ENCODE measurements at places on chromosomes 12 and 14.

DNA sequence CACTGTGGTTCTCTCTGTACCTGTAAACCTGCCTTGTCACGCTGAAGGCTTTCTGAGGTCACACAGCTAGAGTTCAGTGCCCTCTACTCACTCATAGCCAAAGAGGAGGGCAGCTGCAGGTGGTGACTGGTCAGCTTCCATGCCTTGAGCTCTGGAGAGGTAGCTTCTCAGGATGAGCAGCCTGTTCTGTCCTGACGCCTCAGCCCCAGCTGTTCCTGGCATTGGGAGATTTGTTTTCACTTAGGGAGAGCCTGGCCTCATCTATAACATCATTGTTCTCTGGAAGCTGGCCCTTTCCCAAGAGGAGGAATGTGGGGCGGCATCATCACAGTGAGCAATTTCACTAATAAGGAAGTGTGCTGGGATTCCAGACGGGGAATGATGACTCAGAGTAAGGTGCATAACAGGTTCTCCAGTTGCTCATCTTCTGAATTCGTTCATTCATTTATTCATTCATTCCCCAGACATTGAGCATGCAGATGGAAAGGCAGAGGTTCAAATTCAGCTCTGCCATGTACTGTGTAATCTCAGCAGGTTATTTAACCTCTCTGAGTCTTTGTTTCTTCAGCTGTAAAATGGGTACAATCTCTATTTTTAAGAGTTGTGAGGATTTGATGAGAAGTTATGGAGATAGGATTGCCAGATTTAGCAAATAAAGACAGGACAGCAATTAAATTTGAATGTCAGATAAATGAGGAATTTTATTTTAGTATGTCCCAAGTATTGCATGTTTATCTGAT, 255.8 kb upstream of the CRY1 start:
- DNase-seq = peak; percentile 46

GRCh38 chr14:74405663-74406062, 20.3 kb downstream of the SYNDIG1L start:
- no peak for DNase-seq

DNA sequence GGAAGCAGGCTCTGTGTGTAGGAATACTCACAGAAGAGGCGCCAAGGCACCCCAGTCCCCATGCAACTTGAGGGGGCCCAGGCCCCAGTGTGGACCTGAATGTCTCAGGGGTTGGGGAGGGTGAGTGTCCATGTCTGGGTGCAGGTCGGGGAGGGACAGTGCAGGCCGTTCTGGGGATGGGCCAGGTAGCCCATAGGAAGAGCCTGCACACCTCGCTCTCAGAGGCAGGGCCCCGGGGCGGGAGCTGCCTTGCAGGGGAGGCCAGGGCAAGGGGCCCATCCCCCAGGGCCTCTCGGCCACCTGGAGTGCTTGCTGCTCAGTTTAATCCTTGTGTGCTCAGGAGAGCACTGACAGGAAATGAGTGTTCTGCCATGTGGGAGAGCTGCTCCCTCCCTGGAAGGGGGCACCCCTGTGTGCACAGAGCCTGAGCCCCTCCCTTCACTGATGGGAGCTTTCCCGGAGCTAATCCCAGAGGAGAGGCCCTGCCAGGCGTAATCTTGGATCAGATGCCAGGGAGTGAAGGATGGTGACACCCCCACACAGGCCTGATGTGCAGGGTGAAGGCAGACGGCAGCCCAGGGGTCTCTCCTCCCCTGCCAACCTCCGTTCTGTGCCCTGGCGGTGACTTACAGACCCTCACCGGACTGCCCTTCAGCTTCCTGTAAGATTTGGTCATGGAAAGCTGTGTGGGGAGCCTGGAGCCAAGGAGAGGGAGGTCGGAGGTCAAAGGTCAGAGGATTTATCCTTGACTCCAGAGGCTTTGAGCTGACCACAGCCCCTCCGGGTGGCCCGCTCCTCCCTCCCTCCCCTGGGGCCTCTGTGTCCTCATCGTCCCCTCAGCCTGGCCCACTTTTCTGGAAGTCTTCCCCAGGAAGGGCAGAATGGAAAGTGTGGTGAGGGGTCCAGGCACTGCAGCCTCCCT, 24.4 kb upstream of the FBRSL1 start:
- DNase-seq = no peak

DNA sequence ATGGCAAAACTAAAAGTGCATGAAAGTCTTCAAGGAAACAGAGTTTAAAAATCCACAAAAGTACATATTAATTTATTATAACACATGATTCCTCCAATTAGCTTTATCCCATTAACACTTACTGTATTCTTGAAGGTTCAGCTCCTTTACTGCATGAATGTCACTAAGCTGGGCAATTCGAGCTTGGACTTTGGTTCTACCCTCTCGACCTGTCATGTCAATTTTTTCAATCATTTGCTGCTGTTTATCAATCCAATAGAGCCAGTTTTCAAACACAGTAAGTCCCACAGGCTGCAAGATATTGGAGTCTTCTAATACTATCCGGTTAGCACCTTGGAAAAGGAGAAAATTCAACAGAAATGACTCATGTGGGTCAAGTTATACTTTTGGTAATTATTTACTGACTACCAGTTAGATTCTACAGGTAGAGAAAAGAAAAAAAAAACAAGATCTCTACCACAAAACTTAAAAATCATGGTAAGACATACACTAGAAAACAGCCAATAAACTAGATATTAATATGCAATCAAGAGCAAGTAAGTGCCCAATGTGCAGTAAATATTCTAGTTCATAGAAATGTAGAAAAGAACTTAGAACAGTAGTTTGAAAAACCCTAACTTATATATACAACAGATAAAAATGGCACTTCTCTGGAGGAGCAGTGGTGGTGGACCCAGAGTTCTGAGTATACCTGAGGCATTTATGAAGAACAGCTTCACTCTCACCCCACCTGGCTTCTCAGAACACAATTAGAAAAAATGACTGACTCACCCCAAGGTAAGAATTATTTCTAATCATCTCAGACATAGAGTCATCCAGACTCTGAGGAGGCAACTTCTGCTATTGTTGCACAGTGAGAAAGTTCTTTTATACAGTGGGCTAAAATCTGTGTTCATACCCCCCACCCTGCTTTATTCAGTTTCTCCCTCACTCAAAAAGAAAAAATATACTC, 67.7 kb downstream of the BCL2L14 start:
- DNase-seq = no peak

DNA sequence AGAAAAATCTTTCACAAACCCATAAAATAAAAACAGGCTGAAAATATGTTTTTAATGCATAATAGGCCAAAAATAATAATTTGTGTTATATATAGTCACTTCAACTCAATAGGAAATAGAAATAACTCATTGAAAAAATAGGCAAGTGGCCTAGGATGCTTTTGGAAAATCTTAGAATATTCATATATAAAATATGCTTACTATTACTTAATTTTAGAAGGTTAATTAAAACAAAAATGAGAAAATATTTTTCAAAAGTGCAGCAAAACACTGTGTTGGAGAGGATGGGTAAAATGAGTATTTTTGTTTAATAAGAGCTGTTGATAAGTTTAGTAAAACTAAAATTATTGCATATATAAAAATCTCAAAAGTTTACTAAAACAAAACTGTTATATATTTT, 308.0 kb upstream of the ATXN7L3B start:
- no peak for DNase-seq

DNA sequence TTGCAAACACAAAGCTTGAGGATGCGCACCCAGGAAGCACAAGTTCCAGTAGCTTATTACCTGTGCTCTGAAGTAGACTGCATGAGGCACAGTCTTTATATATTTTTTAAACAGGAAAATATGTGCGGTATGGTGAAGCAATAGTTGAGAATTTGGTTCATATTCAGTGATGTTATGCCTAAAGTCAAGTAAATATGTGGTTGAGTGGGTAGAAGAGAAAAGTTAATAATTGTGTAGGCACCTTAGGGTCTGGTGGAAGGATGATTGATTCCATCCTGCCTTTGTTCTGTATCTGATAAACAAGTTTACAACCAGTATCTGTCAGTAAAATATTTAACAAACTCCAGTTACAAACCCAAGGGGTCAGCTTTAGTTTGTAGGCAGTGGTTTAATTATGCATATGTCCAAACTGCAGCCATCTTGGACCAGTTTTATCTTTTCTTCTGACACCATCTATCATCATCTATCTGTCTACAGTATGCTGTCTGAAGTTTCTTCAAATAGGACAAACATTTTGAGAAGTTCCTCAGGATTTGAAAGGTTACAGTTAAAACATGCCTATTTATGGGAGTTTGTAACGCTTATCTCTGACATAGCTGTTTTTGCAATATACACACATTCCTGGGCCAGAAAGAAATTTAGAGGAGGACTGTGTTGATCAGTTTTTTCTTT, 10.8 kb downstream of the SINHCAF start:
- no peak for DNase-seq

- DNase-seq = no peak
These were observed 913.2 kb downstream of the TRHDE start for GRCh38 chr12:73185403-73185802.

DNA sequence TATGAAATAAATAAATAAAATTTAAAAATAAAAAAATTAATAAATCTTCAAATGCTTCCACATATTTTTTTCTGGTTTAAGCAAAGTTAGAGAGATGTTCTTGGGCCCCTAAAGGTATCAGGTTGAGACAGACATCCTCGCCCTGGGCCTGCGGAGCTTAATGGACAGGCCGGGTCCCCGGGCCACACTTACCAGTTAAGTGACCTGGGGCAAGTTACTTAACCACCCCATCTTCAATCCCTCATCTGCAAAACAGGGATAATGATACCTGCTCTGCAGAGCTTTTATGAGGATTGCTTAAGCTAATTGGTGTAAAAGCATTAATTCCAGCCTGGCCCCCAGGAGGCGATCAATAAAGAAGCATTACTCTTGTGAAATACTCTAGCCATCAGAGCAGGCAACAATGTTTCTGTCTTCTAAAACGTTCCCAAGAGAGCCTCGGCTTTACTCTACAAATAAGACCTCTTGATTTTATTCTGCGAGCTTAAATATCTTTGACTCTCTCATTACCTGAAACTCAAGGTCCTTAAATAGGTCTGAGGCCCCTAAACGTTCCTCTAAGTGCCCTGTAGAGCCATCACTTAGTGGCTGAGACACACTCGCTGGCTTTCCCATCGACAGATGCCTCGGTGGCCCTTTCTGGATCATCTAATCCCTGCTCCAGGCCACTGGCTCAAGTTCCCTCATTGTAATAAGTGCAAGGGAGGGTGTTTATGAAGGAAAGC, 81.1 kb upstream of the DIO3 start:
- no peak for DNase-seq

DNA sequence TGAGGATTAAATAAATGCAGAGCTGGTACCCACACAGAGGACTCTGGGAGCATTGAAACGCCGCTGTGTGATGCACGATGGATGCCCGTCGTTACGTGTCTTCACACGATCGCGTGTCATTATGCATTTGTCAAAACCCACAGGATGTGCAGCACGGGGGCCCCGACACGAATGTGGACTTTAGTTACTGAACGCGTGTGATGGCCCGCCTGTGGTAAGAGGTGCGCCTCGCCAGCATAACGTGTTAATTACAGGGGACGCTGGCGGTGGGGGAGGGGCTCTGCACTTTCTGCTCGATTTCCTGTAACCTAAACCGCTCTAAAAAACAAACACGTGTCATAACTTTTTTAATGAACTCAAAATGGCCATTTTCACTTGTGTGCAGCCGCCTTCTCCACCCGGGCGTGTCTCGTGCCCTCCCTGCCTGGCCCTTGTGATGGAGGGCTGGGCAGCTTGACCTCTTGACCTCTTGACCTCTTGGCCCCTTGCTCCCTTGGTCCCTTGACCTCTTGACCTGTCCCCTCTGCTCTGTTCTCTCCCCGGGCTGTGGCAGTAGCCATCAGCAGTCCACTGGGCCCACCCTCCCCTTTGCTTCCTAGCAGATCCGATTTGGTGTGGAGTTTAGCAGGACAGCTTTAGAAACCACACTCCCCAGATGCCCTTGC, 33.7 kb upstream of the GALNT9 start:
- DNase-seq = no peak

DNA sequence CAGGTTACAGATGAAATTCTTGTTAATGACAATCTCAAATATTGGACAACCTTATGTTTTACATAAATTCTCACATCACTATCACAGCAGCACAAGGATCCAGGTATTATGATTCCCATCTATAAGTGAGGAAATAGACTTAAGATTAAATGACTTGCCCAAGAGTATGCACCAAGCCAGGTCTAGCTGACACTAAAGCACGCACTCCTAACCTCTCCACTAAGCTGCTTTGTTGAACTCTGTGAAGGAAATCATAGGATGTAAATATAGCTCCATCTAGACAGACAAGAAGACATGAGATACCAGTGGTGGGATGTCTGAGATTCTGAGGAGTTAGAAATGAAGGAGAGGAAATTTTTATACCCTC, 87.9 kb downstream of the PHLDA1 start:
- DNase-seq = no peak

DNA sequence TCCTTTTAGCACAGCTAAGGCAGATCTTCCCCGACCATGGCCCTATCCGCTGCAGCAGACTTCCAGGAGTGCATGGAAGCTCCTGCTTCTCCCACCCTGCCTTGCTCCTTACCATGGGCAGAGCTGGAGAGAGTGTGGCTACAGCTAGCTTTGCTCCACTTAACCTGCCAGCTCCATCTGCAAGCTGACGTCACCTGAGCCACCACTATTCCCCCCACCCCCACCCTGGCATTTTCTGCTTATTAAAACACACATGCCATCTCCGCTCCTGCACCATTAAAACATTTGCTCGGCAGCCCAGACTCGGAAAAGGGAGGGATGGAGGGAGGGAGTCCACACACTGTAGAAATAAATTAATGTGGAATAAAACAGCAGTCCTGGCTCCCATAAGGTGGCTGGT, 67.8 kb downstream of the TUNAR start:
- DNase-seq = no peak

DNA sequence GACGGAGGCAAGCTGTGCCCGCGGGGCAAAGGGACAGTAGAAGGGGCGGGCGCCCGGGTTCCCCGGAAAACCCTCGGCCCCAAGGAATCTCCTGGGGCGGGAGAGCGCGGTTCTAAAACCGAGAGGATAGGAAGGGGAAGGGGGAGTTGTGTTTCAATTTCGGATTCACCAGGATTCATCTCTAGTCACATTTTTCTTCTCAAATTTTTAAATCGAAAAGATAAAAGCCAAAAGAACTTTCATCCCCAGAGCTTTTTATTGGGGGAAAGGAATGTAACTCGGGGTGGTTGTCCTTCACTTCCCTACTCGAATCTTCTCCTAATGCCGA, 1.4 kb downstream of the BMP4 start:
- no peak for DNase-seq

DNA sequence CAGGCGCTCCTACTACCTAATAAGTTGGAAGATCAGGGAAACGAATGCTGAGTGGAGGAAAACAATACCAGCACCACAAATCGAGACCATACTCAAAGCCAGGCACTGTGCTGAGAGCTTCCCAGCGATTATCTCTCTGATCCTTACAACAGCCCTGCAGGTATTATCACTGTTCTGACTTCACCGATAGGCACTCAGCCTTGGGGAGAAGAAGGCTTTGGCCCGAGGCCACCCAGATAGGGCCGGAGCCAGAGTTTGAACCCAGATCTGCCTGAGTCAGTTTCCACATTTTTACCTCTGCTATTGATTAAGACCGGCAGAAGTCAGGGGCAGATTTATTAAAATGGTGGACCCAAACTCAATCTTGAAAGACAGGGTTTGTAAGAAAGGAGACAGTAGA, 4.9 kb downstream of the SVOP start:
- DNase-seq = no peak

Measured in Caco-2 (cell line).